ENCODE measurements at places on chromosomes 1 and 21. TPM values are rescaled to one million over a fixed set of nuclear protein-coding genes. Genes with fewer than 3 reads are reported as not detected.

The YARS1 gene
- 31.6 TPM for total RNA-seq

The CD48 gene
- 10.0 TPM for total RNA-seq

The HNRNPR gene
- total RNA-seq, result 42.2 TPM

The BRINP3 gene
- not detected for total RNA-seq

The DNAI4 gene
- 1.8 TPM for total RNA-seq

The NOL9 gene
- 13.6 TPM for total RNA-seq

The CD1B gene
- 0.19 TPM for total RNA-seq

The LRRN2 gene
- 0.42 TPM for total RNA-seq

The CD52 gene
- total RNA-seq, result 4.0 TPM

The CACNA1S gene
- 0.33 TPM for total RNA-seq

The NR5A2 gene
- 37.5 TPM for total RNA-seq

The MAGI3 gene
- total RNA-seq, result 10.0 TPM

The S100A1 gene
- total RNA-seq, result 0.33 TPM

The UBE4B gene
- 21.1 TPM for total RNA-seq

The CASQ2 gene
- not detected for total RNA-seq

The CHODL gene
- not detected for total RNA-seq

The ARMH1 gene
- total RNA-seq, result 20.3 TPM

The NMNAT2 gene
- total RNA-seq, result 0.05 TPM

The RIMKLA gene
- total RNA-seq, result 0.09 TPM

The ZFYVE9 gene
- 20.9 TPM for total RNA-seq

The NR1I3 gene
- total RNA-seq, result 52.3 TPM

The AKIRIN1 gene
- 52.4 TPM for total RNA-seq

The LENEP gene
- 0.42 TPM for total RNA-seq

The S100A8 gene
- total RNA-seq, result 38.4 TPM

The SIK1 gene
- total RNA-seq, result 1.8 TPM

The SH3BGR gene
- 0.33 TPM for total RNA-seq

The OVAAL gene
- not detected for total RNA-seq

The OR10J1 gene
- not detected for total RNA-seq

The BEST4 gene
- not detected for total RNA-seq

Data from liver (tissue), 10 donors.